Activated naive CD4-positive, alpha-beta T cell treated with anti-CD3 and anti-CD28 coated beads, Interleukin-2, amount 10 ng/mL, durations not matched to agents 7 days and 5 days (primary cell): ENCODE measurements at places on chromosomes 7 and 10.

DNA sequence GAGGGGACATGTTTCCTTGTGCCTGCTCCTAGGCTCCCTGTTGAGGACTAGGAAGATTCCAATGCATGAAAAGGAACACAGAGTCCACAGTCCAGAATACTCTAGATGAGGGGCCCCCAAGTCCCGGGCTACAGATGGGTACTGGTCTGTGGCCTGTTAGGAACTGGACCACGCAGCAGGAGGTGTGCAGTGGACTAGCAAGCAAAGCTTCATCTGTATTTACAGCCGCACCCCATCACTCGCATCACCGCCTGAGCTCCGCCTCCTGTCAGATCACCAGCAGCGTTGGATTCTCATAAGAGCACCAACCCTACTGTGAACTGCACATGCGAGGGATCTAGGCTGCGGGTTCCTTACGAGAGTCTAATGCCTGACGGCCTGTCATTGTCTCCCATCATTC, 233.0 kb upstream of the MKLN1 start:
- no peak for DNase-seq

GRCh38 chr7:130141161-130141883, 63.9 kb downstream of the TMEM209 start:
- peak; percentile 68 for DNase-seq

GRCh38 chr10:12703813-12704212, 297.7 kb downstream of the CCDC3 start:
- DNase-seq = no peak

- peak; percentile 52 for DNase-seq
These were observed 4.4 kb upstream of the GSTK1 start for GRCh38 chr7:143258831-143259230.

DNA sequence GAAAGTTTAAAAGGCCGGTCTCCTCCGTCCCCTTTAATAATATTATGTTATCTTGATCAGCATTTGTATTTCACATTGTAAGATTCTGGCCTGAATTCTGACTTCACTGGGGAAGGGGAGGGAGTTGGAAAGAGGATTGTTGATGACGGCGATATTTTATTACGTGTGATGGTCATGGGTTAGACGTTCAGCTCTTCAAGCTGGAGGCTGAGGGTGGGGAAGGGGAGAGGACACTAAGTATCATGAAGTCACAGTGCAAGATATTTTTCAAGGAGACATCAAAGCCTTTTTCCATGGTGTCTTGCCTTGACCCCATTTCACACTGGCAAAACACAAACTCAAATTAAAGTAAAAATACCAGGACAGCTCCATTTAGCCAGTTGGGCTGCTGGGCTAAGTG, 126.7 kb downstream of the WDR11 start:
- no peak for DNase-seq

DNA sequence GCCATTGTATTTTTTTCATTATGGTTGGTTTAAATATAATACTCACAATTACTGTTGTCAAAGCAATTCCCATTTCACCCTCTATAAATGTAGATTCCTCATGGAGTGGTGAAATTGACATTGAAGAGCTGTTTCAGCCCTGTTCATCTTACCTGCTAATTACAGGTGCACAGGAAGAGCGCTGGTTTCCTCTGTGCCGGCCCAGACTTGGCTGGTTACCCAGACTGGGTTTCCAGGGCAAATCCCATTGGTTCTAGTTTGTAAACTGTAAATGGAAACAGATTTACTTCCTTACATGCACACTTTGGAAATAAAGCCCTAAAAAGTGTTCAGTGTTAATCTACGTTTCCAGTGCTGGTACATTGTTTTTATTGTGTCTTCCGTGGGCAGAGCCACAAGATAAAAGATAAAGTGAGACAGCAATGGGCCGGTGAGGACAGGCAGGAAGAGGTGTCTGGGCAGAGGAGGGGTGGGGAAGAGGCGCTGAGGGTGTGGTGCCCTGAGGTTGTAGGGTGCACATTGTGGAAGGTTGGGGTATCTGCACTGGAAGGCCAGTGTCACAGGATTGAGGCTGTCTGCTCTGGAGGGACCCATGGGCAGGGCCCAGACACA, 71.6 kb upstream of the ZPBP start:
- DNase-seq = peak; percentile 58

DNA sequence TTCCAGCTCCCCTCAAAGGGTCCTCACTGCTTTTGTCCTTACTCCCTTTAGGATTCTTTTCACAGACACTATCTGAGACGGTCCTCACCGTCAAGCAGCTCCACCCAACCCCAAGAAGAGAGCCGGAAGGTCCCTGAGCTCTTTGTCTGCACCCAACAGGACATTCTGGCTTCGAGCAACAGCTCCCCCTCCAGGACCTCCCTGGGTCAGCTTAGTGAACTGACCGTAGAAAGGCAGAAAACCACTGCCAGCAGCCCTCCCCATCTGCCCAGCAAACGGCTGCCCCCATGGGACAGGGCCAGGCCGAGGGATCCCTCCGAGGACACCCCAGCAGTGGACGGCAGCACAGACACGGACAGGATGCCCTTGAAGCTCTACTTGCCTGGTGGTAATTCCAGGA, 19.9 kb downstream of the MINDY4 start:
- DNase-seq = no peak

GRCh38 chr7:27164045-27164366, 1.3 kb downstream of the HOXA9 start:
- no peak for DNase-seq

DNA sequence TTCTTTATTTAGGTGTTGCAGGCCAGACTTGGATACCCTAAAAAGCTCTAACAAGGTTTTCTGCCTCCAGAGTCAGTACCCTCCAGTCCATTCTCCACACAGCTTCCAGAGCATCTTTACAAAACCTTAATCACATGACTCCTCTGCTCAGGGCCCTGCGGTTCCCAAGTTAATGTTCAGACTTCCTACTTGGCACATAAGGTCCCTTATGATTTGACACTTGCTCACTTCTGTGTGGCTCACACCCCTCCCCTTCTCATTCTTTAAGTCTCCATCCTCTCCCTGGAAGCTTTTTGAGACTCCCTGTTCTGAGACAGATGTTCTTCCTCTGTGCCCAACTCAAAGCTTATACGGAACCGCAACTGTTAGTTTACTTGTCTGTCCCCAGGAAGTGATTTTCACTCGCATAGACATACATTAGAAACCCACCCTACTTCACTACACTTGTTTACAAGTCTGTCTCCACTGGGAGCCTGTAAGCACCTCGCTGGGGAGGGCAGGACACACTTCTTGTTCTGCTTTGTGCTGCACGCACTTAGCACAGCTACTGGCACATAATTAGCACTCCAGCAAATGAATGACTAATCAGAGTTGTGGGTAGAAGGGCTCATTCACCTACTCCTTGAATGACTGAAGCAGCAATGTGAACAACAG, 154.3 kb upstream of the LAMB4 start:
- no peak for DNase-seq

- no peak for DNase-seq
These were observed 32.4 kb downstream of the TRIM8 start for GRCh38 chr10:102676534-102677315.

- no peak for DNase-seq
These were observed 232.8 kb upstream of the TEX47 start for GRCh38 chr7:89028319-89028718.

GRCh38 chr7:155166673-155167370, 96.7 kb downstream of the HTR5A start:
- DNase-seq = no peak

GRCh38 chr7:70268179-70268578, 669.9 kb downstream of the AUTS2 start:
- no peak for DNase-seq

- DNase-seq = no peak
These were observed 154.0 kb downstream of the UBE2H start for GRCh38 chr7:129798616-129799349.

GRCh38 chr10:11164803-11165590, 147.3 kb downstream of the CELF2 start:
- peak; percentile 82 for DNase-seq

- DNase-seq = no peak
These were observed 63.6 kb downstream of the ARHGAP22 start for GRCh38 chr10:48541144-48541795.

DNA sequence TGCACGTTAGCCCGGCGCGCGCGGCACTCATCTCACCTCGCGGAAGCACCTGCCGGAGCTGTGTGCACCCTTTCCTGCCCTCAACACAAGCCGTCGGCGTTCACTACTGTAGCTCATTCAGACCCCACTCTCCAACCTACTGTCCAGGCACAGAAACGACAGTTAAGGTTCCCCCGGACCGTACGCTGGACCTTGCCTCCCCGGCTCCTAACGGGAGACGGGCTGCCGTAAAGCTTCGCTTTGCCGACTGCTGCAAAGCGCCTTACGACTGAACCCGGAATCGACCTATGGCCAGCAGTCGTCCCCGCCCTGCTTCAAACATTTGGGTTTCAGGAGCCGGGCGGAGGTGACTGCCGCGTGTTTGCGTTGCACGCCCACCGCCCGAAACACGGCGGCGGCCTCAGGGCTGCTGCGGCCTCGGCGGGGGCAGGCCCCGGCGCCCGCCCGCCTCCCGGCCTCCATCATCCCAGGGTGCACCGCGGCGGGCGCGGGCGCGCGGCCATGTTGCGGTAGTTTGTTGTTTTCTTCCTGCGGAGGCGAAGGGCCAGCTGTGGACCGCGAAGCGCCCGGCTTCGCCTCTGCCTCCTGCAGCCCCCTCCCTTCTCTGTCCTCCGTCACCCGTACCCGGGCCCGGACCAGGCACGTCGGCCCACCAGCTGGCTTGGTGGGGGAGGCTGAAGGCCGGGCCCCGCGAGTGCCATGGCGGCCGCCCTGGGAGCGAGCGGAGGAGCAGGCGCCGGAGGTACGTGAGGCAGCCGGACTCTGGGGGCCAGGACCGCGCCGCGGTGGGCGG, at the start of gene RBM33:
TSS of gene RBM33 (plus strand) at position 484 of the 793 bp plus-strand sequence. CDS start at position 700, 216 bp downstream.
- DNase-seq = peak; percentile 83

- DNase-seq = no peak
These were observed 11.2 kb downstream of the MNX1 start for GRCh38 chr7:156998988-156999957.

DNA sequence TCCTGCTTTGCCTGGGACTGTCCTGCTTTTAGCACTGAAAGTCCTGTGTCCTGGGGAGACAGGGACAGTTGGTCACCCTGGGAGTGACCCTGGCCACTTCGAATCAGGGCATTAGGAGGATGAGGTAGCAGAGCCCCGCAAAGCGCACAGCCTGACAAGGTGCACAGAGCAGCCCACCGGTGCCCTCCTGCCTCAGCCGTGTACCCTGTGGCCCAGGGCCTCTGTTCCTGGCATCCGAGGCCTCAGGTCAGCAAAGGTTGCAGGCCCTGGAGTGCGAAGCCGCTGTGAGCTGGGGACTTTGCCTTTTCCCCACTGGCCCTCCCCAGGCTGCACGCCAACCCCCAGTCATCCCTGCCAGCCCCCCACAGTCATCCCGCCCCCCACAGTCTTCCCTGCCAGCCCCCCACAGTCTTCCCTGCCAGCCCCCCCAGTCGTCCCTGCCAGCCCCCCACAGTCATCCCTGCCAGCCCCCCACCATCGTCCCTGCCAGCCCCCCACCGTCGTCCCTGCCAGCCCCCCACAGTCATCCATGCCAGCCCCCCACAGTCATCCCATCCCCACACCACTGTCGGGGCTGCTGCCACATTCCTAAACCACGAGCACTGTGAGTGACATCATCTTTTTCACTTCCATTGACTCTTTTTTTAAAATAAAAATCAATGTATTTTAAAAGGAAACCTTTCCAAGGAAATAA, 91.8 kb downstream of the RGS10 start:
- no peak for DNase-seq

GRCh38 chr7:98084631-98085030, 22.0 kb upstream of the LMTK2 start:
- DNase-seq = no peak
